Activated CD4-positive, alpha-beta T cell treated with anti-CD3 and anti-CD28 coated beads for 4 hours (primary cell): ENCODE measurements at places on chromosomes 7 and 10.

GRCh38 chr10:91006752-91007346, 86.0 kb upstream of the ANKRD1 start:
- DNase-seq, result no peak

GRCh38 chr7:31688996-31689395, 2.0 kb downstream of the PPP1R17 start:
- no peak for DNase-seq

DNA sequence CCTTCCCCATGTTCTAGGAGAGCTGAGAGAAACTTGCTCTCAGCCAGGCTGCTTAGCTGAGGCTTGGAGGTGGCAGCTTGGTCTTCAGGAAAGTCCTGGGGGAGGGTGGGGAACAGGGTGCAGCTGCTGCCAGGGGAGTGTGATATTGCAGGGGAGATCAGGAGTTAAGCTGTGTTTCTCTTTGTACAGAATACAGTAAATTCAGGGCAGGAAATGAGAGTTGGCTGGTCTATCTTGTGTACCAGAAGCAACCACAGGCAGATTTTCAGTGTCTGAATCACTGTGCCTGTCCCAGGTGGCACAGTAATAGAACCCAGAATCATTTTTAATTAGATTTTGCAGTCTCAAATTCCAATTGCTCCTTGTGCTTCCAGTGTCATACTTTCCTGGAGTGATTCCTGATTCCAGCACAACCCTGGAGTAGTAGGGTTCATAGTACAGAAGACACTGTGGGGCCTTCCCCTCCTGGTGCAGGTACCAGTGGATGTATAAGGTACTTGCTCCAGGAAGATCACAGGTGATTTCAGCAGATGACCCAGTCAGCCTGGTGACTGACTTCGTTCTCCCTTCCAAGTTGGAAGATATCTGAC, 94.0 kb upstream of the TARP start:
- DNase-seq, result no peak

GRCh38 chr10:96767611-96768010, 47.3 kb upstream of the PIK3AP1 start:
- DNase-seq, result no peak

GRCh38 chr7:25680636-25681035, 452.4 kb upstream of the NPVF start:
- no peak for DNase-seq

DNA sequence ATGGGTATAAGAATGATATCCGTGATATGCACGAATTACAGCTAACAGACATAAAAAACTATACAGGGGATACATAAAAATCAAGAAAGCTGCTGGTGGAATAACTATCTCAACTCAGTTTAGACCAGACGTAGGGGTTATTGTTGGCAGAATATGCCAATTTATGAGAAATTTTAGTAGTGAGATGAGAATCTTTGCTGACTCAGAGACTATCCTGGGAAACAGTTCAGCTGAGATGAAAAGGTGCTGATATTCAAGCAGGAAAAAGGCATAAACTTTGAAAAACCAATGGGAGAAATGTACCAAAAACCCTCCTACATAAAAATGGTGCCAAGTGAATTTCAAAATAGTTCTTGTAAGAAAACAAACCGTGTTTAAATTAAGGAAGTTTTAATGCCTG, 3.3 kb downstream of the MRPS33 start:
- DNase-seq, result no peak

GRCh38 chr7:106125417-106125816, 13.3 kb upstream of the SYPL1 start:
- DNase-seq, result no peak

DNA sequence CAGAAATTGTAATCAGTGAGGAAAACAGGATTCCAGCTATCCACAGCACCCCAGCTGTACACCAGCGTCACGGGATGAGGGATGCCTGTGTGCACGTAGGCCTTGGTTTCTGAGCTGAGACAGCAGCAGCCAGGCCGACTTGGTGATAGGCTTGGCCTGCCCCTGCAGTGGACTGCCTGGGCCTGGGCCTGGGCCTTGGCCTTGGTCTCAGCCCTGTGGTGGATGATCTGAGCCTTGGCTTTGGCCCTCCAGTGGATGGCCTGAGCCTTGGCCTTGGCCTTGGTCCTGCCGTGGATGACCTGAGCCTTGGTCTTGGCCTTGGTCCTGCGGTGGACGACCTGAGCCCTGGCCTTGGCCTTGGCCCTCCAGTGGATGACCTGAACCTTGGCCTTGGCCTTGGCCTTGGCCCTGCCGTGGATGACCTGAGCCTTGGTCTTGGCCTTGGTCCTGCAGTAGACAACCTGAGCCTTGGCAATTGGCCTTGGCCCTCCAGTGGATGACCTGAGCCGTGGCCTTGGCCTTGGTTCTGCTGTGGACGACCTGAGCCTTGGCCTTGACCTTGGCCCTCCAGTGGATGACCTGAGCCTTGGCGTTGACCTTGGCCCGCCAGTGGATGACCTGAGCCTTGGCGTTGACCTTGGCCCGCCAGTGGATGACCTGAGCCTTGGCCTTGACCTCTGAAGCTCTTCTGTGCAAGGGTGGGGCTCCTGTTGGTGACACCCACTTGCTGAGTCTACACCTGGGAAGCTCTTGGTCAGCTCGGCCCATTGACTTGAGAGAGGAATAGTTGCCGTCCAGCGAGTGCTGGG, 93.8 kb downstream of the CUX1 start:
- no peak for DNase-seq

GRCh38 chr10:70166394-70166793, 3.9 kb downstream of the SAR1A start:
- DNase-seq, result no peak

- no peak for DNase-seq
Measured at GRCh38 chr7:152521420-152522337, 85.9 kb upstream of the KMT2C start.

- DNase-seq, result no peak
Measured at GRCh38 chr10:133286366-133286765, 9.7 kb upstream of the ADAM8 start.

DNA sequence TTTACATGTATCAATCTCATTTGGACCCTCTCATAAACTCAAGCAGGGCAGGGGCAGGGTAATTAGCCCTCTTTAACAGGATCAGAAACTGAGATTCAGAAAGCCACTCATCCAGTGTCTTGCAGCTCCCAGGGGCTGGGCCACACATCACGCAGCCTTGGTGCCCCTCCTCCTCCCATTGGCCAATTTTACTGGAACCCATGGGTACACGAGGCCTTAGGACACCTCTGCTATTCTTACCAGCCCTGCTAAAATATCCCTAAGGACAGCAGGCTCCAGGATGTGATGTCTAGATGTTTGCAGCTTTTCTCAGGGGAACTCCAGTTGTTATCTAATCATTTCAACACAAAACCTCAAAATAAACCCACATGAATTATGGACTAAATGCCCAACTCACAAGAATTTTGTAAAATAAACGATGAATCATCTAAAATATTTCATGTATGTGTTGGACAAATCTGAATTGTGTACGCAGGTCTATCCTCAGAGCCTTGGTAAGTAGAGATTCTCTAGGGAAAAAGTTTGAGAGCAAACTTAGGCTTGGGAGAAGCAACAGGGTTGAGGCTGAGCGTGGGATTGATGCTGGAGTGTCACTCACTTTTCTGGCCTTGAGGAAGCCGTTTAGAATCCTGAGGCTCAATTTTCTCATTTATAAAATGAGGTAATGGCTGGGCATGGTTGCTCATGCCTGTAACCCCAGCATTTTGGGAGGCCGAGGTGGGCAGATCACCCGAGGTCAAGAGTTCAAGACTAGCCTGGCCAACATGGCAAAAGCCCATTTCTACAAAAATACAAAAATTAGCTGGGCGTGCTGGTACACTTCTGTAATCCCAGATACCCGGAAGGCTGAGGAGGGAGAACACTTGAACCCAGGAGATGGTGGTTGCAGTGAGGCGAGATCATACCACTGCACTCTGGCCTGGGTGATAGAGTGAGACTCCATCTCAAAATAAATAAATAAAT, 69.7 kb upstream of the TNS3 start:
- no peak for DNase-seq

DNA sequence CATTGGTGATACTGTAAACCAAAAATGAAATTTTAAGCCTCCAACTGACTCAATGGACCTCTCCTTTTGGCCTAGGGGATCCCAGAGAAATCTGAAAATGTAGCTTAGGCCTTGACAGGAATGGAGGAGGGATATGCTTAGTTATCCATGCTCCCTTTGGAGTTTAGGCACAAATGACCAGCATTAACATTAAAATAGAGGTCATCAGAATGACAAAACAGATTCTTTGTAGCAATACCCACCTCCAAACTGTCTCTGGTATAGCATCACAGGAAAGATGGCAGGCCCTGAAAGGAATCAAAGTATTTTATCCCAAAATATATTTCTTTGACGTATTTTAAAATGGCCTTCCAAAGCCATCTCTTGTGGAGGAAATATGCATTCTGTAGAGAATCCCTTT, 39.1 kb upstream of the LRRN3 start:
- DNase-seq, result no peak

- no peak for DNase-seq
Measured at GRCh38 chr10:132392184-132392800, 4.7 kb upstream of the PWWP2B start.

DNA sequence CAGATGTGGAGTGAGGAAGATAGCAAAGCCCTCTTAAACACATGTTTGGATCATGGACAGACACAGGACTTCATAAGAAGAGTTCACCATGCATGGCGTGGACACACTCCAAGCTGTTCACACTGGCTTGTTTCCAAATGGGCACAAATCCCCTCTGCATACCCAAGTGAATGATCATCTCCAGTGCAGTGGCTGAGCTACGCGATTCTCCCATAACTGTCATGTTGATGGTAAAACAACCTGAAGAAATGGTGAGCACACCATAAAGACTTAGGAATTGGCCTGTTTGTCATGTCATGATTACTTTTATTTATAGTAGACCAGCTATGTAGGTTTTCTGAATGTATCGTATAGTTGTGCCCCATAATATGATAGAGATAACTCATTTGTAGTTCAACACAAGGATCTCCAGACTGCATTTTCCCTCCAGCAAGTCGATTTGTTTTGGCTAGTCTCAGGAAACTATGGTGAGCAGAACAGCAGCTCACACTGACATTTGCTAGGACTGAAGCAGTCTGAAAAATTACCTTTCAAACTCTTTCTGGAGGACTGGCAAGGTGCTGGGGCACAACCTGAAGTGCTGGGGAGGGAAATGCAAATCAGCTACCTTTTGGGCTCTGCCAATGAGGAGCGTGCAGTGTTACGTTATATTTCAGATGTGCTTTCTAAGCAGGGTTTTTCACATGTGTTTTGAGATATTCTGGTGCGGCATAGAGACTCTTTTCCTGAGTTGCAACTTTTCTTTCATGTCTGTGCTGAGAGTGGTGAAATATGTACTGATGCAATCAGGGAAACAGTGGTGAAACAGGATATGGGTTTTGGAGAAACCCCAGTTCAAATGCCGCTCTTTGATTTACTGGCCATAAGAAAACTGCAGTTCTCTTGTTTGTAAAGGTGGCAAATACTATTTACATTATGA, 629.6 kb upstream of the DPP6 start:
- no peak for DNase-seq

GRCh38 chr7:30531286-30531685, 26.7 kb upstream of the GGCT start:
- no peak for DNase-seq

- no peak for DNase-seq
Measured at GRCh38 chr10:100662067-100662466, 83.3 kb upstream of the PAX2 start.

DNA sequence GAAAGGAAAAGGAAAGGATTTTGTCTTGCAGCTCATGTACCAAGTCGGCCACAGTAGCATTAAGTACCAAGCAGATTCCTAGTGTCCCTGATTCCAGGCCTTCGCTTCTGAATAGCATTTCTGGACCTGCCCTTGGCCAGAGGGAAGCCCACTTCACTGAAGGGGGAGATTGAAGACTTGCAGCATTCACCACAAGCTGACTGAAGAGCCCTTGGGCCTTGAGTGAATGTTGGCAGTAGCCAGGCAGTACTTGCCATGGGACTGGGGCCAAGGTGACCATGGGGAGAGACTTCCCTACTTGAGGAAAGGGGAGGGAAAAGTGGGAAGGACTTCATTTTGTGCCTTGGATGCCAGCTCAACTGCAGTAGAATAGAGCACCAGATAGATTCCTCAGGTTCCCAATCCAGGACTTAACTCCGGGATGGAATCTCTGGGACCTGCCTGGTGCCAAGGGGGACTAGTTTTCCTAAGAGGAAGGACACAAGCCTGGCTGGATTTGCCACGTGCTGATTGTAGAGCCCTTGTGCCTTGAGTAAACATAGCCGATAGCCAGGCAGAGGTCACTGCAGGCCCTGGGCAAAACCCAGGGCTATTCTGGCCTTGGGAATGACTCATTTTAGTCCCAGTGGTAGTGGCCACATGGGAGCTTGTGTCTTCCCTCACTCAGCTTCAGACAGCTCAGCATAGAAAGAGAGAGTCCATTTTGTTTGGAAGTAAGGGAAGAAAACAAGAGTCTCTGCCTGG, 141.7 kb upstream of the KCND2 start:
- DNase-seq, result no peak

- DNase-seq, result no peak
Measured at GRCh38 chr7:55299273-55299967, 65.7 kb upstream of the LANCL2 start.

DNA sequence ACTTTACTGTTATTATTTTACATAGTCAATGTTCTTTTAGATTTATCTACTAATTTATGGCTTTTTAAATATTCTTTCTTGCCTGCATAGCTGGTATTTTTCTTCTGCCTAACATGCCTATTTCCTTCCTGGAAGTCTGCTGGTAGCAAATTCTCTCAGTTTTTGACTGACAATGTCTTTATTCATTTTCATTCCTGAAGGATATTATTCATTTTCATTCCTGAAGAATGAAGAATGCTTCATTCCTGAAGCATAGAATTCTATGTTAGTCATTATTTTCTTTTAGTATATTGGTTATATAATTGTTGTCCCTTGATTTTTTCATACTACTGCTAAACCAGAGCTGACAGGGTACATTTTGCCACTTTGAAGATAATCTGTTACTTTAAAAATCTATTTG, 41.8 kb downstream of the TMEM168 start:
- DNase-seq, result no peak
